ENCODE measurements at places on chromosomes 3 and 15.

DNA sequence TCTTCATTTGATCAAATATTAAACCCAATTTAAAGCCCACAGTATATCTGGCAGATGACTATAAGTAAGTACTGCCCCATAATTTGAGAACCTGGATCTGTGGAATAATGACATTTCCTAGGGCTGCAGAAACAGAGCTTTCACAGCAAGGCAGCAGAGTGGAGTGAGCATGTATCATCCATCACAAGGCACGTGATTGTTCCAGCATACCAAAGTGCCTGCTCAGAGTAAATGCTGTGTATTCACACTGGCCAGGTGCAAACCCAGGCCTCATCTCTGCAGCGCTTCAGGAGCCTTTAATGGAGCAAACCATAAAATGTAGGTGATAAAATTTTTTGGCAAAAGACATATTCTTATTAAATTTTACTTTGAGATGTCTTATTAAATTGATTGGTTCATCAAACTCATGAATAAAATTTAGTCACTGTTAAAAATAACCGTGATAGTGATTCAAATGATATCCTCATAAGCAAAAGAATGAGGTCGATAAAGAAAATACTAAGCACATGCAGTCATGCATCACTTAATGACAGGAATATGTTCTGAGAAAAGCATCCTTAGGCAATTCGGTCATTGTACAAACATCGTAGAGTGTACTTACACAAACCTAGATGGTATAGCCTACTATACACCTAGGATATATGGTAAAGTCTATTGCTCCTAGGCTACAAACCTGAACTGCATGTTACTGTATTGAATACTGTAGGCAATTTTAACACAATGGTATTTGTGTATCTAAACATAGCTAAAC, 99.3 kb upstream of the SLC24A5 start:
- DNase-seq, result no peak

GRCh38 chr3:110093411-110093810, 756.1 kb upstream of the DPPA4 start:
- no peak for DNase-seq

DNA sequence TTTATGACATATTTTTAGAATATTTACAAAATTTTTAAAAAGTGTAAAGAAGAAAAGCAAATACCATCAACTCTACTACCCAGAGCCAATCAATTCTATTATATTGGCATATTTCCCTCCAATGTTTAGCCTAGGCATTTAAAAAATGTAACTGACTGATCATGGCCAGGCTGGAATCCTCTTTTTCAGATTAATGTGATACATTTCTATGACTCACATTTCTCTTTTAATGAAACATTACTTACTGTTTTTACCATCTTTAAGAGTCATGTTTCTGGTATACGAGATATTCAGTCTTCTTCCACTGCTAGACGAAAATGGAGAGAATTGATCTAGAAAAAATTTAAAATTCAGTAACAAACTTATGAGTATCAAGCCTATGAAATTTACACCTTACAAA, 53.4 kb upstream of the DCUN1D1 start:
- no peak for DNase-seq

DNA sequence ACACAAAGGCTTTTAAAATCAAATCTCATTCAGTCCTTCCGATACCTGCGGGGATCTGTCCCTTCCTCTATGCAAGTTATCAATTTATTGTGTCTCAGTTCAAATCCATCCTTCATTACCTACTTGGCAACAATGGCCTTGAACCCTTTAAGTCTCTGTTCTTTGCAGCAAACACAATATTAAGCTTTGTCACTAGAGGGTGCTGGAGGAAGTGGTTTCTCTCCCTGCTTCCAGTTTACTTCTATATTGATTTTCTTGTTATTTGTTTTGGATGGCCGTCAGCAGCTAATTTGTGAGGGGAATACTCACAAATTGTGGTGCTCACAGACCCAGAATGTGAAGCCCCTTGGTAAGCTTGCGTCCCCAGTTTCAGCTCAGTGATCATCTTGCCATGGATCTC, 278.3 kb downstream of the FGF12 start:
- DNase-seq, result no peak

DNA sequence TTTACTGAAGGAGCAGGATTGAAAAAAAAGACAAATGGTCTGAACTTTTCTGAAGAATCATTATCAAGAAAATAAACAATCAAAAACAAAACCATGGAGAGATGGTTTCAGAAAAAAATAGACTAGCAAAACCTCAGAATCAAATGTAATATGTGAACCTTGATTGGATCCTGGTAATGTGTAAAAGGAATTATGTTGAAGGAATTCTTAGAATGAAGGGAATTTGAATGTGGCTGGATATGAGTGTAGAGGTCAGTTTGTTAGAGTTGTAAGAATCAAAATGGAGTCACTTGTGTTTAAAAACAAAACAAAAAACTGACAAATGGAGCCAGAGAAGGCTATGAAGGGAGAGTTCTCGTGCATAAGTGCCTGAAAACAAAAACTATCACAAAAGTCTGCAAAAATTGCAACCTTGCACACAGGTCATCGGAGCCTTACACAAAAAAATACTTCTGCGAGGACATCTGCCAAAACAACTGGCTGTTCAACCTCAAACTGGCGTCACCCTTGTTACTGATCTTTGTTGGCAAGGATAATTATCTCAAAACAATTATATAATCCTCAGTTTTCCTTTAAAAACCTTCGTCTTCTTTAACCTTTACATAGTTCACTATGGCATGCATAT, 19.1 kb upstream of the ATP13A3 start:
- no peak for DNase-seq

GRCh38 chr3:111627092-111627491, 31.9 kb upstream of the ZBED2 start:
- no peak for DNase-seq

DNA sequence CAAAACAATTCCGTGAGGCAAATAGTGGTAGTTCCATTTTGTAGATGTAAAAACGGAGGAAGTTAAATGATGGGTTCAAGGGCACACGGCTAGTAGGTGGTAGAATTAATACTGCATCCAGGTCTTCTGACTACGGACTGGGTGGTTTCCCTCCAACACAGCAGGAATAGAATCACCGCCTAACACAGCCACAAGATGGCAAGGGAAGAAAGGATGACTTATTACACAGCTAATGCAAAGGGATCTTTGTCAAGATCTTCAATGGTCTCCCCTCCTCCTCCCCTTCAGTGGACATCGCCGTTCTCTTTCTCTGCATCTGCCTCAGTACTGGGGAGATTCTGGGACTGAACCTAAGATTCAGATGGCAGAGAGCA, 524 bp upstream of the TOPBP1 start:
- DNase-seq, result peak; percentile 65

- no peak for DNase-seq
Measured at GRCh38 chr15:69576948-69577351, 124.3 kb downstream of the RPLP1 start.

DNA sequence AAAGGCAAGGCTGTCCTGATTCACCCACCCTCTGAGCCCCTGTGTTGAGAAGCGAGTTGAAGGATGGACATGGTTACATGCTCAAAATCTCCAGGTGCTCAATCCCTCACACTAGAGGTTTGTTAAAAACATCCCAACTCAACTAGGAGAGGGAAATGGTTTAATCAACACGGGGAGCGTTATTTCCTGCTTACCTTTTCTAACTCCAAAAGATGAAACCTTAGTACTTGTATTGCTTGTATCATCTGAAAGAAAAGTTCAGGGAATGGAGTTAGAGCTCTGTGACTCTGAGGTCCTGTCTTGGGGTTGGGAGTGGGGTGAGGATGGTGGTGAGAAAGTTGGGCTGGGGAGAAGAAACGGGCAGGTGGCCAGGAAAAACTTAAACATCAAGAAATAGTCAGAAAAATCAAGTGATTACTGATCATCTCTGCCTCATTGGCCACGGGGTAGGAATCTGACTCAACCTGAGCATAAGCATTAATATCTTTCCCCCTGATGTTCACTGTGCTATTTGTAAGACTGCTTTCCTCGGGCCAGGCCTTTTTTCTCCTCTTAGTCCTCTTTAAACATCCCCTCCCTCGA, 5.9 kb downstream of the MEIS2 start:
- DNase-seq, result no peak

DNA sequence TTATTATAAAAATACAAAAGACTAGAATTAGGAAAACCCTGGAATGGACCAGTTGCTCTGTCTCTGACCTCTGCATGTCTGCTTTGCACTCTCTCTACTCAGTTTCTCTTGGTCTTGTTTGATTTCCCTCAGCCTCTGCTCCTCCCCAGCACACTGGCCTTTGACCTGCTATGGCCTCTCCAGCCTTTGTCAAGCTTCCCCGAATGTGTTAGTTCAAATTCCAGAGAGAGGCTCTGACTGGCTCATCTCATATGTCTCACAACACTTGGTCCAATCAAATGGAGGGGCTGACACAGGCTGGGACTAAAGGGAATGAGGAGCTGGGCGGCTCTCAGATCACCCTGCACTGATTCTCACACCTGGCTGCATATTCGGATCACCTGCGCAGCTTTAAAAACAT, 52.4 kb upstream of the CMTM8 start:
- DNase-seq, result no peak

- peak; percentile 75 for DNase-seq
Measured at GRCh38 chr15:75640483-75641178, 607 bp upstream of the IMP3 start.

GRCh38 chr15:90200534-90201129, 498 bp upstream of the SEMA4B start:
- DNase-seq, result peak; percentile 38

DNA sequence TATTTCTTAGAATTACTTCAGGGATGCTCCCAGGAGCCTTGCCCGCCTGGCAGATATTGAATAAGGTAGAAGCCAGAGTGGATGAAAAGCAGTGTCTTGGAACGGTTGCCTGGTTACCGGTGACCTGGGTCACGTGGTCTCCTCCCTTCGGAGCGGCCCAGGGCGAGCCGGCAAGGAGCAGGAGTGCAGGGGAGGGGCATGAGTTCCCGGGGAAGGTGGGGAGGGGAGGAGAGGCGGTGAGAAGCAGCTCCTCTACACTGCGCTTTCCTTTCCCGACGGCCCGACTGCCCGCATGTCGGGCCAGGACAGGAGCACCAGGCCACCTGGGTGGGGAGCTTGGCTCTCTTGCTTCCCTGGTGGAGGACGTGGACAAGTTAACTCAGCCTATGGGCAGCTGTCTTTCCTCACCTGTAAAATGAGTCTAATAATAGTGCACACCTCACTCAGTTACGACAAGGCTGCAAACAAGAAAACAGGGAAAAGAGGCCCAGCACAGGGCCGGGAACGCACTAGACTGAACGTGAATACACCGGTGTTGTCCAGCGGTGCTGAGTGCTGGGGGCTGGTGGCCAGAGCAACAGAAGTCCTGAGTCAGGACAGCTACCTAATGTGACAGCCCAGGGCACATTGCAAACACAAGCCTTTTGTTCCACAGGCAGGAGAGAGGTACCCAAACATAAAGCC, 198.3 kb downstream of the ADAMTS9 start:
- DNase-seq, result peak; percentile 23
